ENCODE measurements at places on chromosomes 16 and 17.

DNA sequence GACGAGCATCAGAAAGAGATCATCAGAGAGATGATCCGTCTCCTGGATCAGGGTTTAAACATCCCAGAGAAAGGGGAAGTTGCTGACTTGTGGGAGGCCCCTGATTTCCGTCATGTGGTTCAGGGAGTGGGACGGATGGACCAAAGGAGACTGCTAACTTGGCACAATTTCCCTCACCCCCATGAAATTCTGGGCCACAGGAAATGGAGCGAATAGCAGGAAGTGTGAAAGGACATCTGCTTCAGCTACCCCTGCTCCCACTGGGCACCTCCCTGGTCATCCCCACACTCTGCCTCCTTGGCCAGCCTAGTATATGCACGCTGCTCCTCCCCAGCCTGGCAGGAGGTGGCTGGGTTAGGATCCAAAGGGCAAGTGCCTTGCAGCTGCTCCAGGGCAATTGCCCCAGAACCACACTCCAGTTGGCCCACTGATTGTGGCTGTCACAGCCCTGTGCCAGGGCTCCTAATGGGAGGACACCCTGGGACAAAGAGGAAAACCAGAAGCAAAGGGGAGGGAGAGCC, 1.3 kb downstream of the ARRB2 start:
- DNase-seq, result no peak

- no peak for DNase-seq
Measured at GRCh38 chr16:85243308-85243707, 131.0 kb upstream of the CIBAR2 start.

DNA sequence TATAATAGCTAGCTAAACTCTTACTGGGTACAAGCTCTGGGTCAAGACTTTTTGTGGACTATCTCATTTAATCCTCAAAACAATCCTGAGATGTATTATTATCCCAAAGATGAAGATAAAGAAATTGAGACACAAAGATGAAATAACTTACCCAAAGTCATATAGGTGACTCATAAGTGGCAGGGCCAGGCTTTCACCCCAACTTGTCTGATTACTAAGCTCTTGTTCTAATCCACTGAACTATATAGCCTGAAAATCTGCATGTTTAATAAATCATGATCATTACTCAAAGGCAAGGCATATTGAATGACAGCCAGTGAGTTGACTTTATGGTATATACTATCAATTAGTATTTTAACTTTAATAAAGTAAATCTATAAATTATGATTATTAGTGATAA, 77.4 kb downstream of the SKAP1 start:
- no peak for DNase-seq

DNA sequence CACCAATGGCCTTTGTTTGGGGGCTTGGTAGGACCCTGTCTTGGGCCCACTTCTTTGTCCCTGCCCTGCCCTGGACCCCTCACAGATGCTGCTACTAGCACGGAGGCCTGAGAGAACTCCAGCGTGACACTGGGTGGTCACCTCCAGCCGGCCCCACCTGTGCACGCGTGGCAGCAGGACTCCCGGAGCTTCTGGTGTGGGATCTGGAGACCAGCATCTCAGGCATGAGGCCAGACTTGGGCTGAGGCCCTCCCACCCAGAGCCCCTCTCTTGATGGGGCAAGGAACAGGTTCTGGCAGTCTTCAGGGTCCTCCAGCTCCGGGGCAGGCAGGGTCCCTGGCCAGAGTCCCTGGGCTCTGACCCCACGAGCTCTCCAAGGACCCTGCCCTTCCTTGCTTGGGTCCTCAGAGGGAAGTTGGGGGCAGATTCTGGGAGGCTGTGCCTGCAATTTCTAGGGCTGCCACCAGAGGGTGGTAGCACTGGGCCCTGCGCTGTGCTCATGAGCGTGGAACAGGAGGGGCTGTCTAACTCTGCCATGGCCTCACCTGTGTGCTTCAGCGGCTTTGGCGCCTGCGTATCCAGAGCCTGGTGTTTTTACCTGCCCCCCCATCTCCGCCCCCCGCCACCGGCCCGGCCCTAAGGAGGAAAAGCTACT, 3.1 kb upstream of the BAIAP3 start:
- DNase-seq, result no peak

DNA sequence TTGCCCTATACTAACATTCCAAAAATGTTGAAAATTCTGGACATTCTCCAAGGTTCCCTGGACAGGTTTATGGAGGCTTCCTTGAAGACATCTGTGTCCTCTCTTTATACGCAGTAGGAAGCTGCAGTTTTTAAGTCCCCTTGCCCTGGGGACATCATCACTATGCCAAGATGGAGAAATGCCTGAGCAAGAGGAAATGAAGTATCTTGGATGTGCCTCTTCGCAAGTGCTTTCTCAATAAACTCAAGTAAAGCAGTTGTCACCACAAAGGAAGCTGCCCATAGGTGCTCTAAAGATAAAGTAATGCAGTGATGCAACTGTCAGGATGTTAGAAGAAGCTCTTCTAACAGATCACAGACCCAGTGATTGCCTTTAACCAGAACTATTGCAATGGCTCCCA, 71.0 kb downstream of the CDYL2 start:
- no peak for DNase-seq

DNA sequence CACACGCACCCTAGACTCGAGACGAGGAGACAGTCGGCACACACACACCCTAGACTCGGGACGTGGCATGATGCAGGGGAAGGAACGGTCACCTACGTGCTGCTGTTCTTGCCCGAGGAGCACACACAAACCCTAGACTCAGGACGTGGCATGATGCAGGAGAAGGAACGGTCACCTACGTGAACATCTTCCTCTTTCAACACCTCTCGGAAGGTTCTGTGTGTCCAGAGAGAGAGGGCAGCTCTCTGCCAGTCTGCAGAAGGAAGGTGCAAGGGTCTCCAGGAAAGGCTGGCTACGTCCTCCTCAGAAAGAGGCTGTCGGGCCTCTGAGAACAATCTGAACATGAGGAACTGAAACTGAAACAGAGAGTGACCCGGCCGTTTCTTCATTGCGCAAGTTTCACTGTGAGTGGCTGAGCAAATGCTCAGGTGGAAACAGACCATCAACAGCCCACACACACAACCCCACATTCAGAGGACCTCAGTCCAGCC, 43.4 kb downstream of the ZNF276 start:
- no peak for DNase-seq

Measured in GM04504 (cell line).